ENCODE measurements at places on chromosomes 1 and 21.

- no peak for DNase-seq
Measured at GRCh38 chr21:36551731-36552433, 72.0 kb upstream of the CLDN14 start.

DNA sequence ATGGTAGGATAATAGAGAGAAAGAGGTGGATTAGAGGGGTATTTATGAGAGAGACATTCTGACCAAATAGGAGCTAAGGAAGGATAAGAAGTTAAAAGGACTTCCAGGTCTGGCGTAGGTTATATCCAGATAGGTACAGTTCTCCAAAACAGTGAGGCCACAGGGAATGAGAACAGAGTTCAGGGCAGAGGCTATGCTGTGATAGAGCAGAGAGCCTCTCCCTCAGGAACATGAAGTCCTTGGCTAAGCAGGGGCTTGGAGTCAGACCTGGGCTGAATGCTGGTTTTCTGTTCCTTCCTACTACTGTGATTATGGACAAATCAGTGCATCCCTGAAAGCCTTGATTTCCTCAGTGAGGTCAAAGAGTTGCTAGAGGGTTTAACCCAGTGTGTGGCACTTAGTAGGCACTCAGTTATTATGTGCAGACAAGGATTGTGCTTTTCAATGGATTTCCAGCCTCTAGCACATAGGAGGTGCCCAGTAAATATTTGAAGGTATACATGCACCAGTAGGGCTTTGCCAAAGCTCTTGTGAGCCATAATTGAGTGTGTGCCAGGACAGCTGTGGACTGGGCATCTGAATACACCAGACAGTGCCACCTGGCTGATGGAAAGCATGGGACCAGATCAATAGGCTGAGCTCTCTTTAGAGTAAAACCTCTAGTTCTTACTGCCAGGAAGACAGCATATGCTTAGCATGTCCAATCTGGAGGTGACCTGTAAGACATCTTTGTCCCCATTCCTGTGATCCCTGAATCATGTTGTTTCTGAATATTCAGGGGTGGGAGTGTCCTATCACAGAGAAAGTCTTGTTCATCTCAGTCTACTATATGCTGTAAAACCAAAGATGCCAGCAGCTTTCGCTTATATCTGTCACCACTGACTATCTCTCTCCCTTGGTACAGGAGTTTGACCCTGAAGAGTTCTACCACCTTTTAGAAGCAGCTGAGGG lies 111.1 kb downstream of the PIK3R3 start:
- DNase-seq, result no peak

GRCh38 chr1:224502459-224503160 lies 68.0 kb upstream of the WDR26 start:
- DNase-seq, result no peak

GRCh38 chr1:152000964-152001630 lies 7.4 kb upstream of the S100A10 start:
- DNase-seq, result no peak

- no peak for DNase-seq
Measured at GRCh38 chr1:170698301-170699275, 34.7 kb downstream of the PRRX1 start.

DNA sequence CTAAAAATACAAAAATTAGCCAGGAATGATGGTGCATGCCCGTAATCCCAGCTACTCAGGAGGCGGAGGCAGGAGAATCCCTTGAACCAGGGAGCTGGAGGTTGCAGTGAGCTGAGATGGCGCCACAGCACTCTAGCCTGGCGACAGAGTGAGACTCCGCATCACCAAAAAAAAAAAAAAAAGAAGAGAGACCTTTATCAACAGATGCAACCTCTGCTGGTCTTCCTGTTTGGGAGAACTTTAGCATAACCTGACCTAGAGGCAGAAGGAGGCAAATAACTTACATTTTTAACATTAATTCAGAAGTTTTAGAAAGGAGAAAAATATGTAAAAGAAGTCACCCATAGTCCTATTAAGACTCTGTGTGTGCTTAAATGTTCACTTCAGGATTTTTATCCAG lies 32.4 kb downstream of the SLAMF1 start:
- no peak for DNase-seq

- DNase-seq, result no peak
Measured at GRCh38 chr21:15992171-15992570, 262.4 kb downstream of the USP25 start.

GRCh38 chr1:227315629-227316346 lies 2.5 kb downstream of the CDC42BPA start:
- no peak for DNase-seq

GRCh38 chr1:52534928-52535764 lies 17.7 kb downstream of the TUT4 start:
- DNase-seq, result no peak

DNA sequence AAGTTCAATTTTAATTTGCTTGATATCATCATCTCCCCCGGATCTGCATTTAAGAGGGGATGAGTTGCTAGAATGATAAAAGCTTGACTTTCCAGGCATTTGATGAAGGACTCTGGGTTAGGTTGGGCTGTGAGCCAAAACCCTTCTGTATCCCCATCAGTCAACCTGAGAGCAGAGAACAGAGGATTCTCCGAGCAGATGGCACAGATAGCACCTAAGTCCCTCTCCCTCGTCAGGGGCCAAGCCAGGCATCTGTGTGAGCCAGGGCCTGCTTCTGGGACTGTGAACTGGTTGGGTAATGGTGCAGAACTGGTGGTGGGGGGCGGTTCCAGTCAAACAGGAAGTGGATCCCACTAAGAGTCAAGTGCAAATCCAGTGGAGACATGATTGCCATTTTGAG lies 205.8 kb downstream of the TNR start:
- DNase-seq, result no peak

- DNase-seq, result no peak
Measured at GRCh38 chr1:87119541-87120140, 205.2 kb downstream of the HS2ST1 start.

GRCh38 chr1:67029472-67029871 lies 24.5 kb downstream of the SLC35D1 start:
- no peak for DNase-seq

GRCh38 chr1:240044620-240045019 lies 47.1 kb upstream of the FMN2 start:
- DNase-seq, result no peak

DNA sequence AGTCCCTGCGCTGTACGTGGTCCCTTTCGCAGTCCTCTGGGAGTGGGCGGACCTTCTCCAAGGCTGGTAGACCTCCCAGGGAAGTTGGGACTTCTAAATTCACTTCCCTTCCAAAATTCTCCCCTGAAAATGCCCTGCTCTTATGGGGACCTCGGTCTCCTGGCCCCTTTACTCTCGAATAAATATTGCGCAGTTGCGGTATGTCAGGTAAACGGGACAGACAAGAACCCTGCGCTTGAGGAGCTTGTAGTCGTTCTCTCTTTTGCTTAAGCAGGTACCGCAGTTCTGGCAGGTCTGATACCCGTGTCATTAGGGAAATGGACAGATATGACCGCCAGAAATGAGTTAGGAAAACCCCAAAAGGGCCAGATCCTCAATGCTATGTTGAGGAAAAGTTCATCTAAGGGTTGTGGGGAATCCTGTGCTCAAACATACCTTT lies 561 bp downstream of the KIF2C start:
- DNase-seq, result no peak

DNA sequence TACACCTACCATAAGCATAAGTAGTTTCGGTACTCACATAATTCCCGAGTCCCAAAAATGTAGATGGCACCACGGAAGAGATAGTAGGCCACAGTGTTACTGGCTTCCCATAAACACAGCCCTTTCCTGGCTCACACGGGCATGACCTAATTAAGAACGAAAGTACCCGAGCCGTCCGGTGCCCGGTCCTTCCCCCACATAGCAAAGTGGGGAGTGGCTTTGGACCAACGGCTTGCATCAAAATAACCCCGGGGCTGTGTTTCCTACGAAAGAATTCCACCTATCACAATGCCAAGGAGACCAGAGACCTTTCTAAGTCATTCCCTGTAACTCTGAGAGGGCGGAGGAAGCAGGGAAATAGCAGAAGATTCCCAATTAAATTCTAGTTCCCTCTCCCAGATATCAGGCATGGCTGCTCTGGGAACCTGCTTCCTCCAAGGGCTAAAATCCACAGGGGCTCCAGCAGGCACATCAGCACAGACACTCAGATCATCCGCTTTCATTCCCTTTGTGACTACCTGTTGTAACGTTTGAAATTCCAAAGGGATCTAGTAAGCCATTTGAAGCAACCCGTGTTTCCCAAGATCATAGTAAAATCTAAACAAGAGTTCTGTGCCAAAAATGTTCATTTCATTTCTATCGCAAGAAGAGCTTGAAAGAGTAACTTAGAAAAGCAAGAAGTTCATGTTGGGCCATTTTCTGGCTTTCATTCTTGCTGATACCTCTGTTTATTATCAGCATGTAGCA lies at the start of gene TMPRSS3:
TSS of gene TMPRSS3 (minus strand) at position 148 of the 747 bp plus-strand sequence. CDS start 635 bp downstream, outside the sequence.
- DNase-seq, result no peak

DNA sequence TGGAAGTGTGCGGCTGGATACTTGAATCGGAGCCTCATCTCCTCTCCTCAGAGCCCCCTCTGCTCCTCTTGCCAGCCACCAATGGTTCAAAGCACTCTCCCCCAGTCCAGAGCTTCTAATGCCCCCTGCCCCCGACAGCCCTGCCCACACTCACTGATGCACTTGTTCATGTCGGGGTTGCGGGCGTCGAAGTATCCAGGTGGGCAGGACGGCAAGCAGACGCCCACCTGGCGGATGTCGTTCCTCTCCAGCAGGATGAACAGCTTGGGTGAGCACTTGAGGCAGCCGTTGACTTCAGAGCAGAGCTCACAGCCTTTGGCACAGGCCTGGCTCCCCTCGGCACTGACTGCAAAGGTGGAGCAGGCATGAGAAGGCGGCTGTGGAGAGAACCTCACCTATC lies 18.4 kb downstream of the RSPO1 start:
- no peak for DNase-seq

GRCh38 chr1:236515443-236515958 lies 8.3 kb upstream of the LGALS8 start:
- DNase-seq, result no peak

DNA sequence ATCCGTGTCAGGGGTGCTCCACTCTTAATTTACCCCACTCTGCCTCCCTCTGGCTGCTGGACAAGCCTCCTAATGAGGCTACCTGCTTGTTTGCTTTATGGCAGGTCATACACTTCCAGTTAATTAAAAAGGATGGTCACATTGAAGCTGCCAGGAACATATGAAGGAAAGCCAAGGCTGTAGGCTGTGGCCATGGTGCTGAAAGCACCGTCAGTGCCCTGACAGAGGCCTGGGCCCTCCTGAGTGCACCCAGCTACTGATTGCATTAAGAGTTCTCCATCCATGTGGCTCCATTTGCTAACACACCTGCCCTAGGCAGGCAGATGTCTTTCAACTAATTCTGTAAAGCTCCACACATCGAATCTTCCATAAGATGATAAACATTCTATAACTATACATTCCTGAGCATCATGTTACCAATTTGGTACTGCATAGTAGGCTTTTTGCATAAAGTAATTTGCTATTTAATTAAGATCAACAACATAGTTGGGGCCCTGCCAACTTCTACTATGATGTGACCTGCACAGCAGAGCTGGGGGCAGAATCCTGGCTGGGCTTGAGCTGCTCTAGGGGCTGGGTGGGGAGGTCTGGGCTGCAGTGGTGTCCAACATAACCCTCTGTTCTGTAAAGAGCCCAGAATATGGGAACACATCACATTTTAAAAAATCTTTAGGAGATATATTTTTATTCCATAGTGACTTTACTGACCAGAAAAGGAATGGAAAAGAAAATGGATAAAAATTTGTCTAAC lies 224.8 kb downstream of the SIPA1L2 start:
- DNase-seq, result no peak

- DNase-seq, result no peak
Measured at GRCh38 chr1:51341876-51342496, 11.6 kb upstream of the TTC39A start.

DNA sequence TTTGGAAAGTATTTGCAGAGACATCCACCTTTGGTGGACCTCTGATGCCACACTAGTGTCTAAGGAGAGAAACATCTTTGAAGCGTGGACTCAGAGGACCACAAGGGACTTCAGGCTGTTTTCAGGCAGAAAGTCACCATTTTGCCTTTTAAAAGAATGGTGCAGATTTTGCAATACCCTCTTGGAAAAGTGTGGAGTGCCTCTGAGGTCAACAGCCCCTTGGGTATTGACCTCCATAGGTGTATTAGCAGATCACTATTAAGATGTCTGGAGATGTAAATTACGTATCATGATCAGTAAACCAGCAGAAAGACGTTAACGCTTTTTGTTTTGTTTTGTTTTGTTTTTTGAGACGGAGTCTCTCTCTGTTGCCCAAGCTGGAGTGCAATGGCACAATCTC lies 87.0 kb downstream of the INTS7 start:
- no peak for DNase-seq

DNA sequence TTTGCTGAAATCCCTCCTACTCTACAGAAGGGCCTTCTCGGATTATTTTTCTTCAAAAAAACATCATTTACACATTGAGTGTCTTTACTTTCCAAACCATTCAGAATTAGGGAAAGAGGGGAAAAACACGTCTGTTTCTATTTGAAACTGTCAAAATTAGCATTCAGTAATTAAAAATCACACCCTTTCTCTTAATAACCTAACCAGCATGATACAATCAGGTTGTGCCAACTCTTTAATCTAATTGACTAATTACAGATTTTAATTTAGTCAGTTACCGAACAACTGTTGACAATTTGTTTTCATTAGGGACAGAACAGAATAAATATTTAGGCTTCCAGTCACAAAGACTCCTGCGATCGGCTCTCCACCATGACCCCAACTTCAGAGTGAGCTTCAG lies 18.8 kb downstream of the SSBP3 start:
- no peak for DNase-seq

GRCh38 chr1:16115468-16115983 lies 40.3 kb downstream of the EPHA2 start:
- no peak for DNase-seq

GRCh38 chr1:93676427-93676826 lies 5.2 kb downstream of the BCAR3 start:
- DNase-seq, result no peak

GRCh38 chr21:34687065-34687464 lies 18.3 kb downstream of the CLIC6 start:
- DNase-seq, result no peak

GRCh38 chr1:107501081-107501605 lies 360.3 kb downstream of the NTNG1 start:
- no peak for DNase-seq

- no peak for DNase-seq
Measured at GRCh38 chr1:15368888-15369287, 40.8 kb upstream of the EFHD2 start.

GRCh38 chr1:230754796-230755195 lies 7.6 kb downstream of the CAPN9 start:
- DNase-seq, result no peak

- DNase-seq, result no peak
Measured at GRCh38 chr1:211017075-211017718, 116.8 kb downstream of the KCNH1 start.

GRCh38 chr1:5465281-5465711 lies 526.9 kb downstream of the NPHP4 start:
- DNase-seq, result no peak

- no peak for DNase-seq
Measured at GRCh38 chr1:25545767-25546166, 2.4 kb downstream of the LDLRAP1 start.

DNA sequence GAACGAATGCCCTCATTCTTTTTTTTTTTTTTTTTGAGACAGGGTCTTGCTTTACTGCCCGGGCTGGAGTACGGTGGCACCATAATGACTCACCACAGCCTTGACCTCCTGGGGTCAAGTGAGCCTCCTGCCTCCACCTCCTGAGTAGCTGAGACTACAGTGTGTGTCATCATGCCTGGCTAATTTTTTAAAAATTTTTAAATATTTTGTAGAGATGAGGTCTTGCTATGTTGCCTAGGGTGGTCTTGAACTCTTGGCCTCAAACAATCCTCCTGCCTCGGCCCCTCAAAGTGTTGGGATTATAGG lies 69.4 kb downstream of the ALG14 start:
- DNase-seq, result no peak
